Thoracic aorta (tissue), 2 donors: ENCODE measurements at places on chromosomes 2 and 18. TPM values are rescaled to one million over a fixed set of nuclear protein-coding genes. Genes with fewer than 3 reads are reported as not detected.

GRCh38 chr2:126890551-126891450 is 7.9 kb upstream of the TEX51 start:
- no peak for DNase-seq

GRCh38 chr2:70116936-70117552 is 29.8 kb downstream of the PCBP1 start:
- no peak for DNase-seq

GRCh38 chr2:32484937-32485336 is 128.1 kb downstream of the BIRC6 start:
- no peak for DNase-seq

The SLC14A1 gene
- 76.3 TPM for total RNA-seq
